ENCODE measurements at places on chromosomes 5 and 9. TPM values are rescaled to one million over a fixed set of nuclear protein-coding genes. Genes with fewer than 3 reads are reported as not detected.

WDR38 gene
- polyA plus RNA-seq = not detected

OTULINL gene
- 41.5 TPM for polyA plus RNA-seq

C1QTNF3 gene
- 0.60 TPM for polyA plus RNA-seq

ALDOB gene
- not detected for polyA plus RNA-seq

RAD23B gene
- 8.9 TPM for polyA plus RNA-seq

TXNDC8 gene
- not detected for polyA plus RNA-seq

F12 gene
- 0.94 TPM for polyA plus RNA-seq
